ENCODE measurements at places on chromosomes 2 and 18.
A peak's percentile ranks its signal among the peaks of the same experiment; 100 is the strongest.

DNA sequence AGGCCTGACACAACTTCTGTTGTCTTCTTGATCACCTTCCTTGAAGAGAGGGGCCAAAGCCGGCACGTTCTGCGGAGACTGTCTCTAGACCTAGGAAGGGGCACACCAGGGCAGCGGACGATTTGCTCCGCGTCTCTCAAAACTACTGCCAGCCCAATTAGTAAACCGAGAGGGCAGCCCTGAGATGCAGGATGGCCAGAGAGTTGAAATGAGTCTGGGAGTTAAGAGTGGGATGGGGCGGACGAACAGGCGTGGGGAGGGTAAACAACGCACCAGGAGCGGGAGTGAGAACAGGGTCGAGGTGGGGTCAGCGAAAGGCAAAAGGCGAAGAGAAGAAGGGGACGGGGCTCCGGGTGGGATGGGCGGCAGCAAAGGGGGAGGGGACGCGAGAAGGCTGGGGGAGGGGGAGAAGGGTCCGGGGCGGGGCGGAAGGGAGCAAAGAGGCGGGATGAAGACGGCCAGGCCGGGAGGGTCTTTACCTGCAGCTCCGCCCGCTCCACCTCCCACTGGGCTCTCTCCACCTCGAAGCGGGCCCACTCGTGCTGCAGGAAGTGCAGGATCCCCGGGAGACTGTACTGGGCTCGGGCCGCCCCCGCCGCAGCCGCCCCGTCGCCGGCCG lies 476 bp downstream of the STRN start:
- H3K4me1 ChIP-seq = peaks cover under 1% of the 10 kb centered on the region
- H3K36me3 ChIP-seq = no peaks in the 10 kb centered on the region
- H3K27ac ChIP-seq = no peak overlapping the region
- H3K4me3 ChIP-seq = peak overlapping the region; percentile 90
- H3K27me3 ChIP-seq = no peaks in the 10 kb centered on the region

DNA sequence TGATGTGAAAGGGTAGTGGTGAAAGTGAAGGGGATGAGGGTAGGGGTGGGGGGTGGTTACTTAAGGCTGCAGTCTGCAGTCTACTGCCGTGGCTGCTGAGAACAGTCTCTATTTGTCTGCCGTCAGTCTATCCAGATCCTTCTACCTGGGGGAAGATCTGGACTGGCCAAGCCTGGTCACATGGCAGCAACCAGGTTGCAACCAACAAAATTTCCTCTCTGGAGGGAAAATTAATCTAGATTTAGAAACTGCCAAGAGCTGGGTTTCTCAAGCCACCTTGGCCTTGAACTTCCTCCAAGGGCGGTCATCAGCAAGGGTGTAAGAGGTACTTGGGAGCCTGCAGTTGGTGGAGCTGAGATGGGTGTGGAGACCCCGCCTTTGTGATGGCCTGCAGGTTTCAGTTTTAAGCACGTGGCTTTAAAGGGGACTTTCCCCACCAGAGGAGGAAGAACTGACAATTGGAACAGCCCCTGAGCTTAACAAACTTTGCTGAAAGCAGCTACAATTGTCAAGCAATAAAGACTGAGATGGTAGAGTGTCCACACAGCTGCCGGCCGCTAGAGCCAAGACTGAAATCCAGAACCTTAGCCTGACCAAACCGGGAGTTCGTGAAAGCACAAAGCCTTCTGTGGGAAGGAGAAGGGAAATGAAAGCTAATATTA lies 31.4 kb upstream of the KCMF1 start:
- H3K36me3 ChIP-seq = no peaks in the 10 kb centered on the region
- H3K27me3 ChIP-seq = no peaks in the 10 kb centered on the region
- H3K27ac ChIP-seq = no peak overlapping the region
- H3K4me1 ChIP-seq = no peaks in the 10 kb centered on the region
- no peak overlapping the region for H3K4me3 ChIP-seq

GRCh38 chr18:47911877-47912276 lies 18.6 kb downstream of the SMAD2 start:
- H3K27ac ChIP-seq = no peak overlapping the region
- DNase-seq = no peak

DNA sequence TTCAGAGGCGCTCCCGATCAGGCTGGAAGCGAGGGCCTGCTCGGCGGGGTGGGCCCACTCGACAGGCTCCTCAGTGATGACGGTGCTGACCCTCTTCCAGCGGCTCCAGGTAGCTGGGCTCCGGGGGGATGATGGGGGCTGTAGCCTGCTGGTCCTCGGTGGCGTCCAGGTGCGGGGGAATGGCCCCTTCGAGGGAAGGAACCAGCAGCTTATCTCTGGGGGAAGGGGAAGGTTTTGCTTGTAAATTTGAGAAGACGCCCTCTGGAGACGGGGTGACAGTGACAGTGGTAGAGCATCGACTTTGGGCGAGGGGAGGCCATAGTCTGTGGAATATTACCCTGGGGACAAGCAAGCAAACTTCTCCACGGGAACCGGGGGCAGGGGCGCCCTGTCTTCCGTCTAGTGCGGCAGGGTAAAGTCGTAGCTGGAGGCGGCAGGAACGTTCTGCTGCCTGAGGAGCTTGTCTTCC lies 891.9 kb upstream of the LRRTM1 start:
- no peak for DNase-seq
- no peak overlapping the region for H3K27ac ChIP-seq
- no peak overlapping the region for H3K4me3 ChIP-seq
- H3K27me3 ChIP-seq = no peaks in the 10 kb centered on the region

DNA sequence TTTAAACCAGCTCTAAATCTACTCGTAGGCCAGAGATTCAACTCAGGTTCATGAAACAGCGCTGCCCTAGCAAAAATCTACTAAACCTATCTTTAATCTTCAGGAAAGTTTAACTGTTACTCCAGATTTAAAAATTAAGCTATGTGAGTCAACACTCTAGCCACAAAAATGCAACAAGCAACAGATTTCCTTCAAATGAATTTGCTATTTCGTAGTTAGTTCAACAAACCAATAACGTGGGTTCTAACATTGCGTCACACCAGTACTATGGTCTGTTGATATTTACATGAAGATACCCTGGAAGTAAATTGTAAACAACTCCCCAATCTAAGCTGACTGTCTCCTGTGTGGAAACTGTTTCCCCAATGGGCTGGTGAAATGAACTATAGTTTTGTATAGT lies 71.2 kb downstream of the FIGN start:
- peak; percentile 94 for DNase-seq
- peak overlapping the region; percentile 87 for H3K27ac ChIP-seq
- H3K4me3 ChIP-seq = no peak overlapping the region
- H3K27me3 ChIP-seq = no peaks in the 10 kb centered on the region
- peaks cover 5% of the 10 kb centered on the region for H3K4me1 ChIP-seq

Measured in mesenchymal stem cell (in vitro differentiated cells and primary cell).